ENCODE measurements at places on chromosomes 1 and 21.

GRCh38 chr21:23955135-23955843 lies 1652.0 kb downstream of the MRPL39 start:
- DNase-seq: no peak

- no peak for DNase-seq
Observed at GRCh38 chr1:151995774-151996173, 2.1 kb upstream of the S100A10 start.

DNA sequence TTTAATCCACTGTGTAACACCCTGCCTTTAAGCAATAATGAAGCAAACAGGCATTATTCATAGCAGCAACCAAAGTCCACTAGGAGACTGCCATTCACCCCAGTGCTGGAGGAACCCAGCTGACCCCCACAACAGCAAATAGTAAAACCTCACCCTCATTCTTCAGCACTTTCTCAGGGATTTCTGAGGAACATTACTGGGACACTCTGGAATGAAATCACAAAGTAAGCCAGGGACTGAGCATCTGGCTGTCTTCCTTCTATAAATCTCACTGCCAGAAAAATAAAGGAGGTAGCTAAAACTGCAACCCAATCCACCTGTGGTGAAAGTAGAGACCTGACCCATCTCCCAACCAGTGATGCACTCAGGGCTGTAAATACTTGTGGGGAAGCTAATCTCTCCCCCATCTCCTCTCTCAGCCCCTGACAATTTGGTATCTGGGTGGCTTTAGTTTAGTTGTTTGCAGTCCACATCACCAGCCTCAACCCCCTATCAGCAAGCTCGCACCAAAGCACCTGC lies 47.1 kb downstream of the COL6A1 start:
- no peak for DNase-seq

GRCh38 chr1:173009597-173009996 lies 41.1 kb downstream of the TNFSF18 start:
- peak; percentile 25 for DNase-seq

GRCh38 chr21:44547656-44548331 lies 3.5 kb downstream of the KRTAP10-2 start:
- no peak for DNase-seq

DNA sequence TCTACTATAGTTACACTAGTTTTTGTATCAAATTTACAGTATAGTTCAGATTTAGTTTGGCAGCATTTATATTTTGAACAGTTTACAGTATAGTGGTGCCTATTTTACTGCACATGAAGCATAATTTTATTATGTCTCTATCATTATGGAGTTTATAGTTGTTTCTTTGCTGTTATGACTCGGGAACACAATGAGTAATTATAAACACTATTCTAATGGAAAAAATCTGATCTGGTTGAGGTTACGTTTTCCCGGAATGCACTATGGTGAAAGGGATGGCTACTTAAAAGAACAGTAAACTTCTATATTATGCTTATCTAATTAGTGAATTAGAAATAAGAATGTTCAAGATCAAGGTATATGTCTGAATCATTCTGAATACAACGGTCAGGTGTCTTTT lies 10.6 kb downstream of the LCA5L start:
- DNase-seq: no peak

- DNase-seq: no peak
Observed at GRCh38 chr1:84540759-84541158, 33.5 kb downstream of the CTBS start.

DNA sequence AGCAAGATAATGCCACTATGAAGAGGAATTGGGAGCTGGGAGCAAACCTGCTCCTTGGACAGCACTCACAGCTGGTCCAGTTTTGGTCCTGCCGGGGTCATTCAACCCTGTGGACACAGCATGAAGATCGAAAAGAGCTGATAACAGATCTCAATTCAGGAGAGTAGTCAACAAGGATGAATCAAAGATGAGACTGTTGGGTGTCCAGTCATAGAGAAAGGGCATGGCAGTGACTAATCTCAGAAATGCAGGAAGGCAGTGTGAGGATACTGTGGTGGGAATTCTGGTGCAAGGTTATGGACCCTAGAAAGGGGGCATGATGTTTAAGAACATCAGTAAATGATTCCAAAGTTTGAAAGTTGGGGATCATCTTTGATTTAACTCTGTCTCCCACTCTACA lies 261.4 kb upstream of the ZP4 start:
- no peak for DNase-seq

- DNase-seq: no peak
Observed at GRCh38 chr21:39562791-39563770, 49.7 kb upstream of the B3GALT5 start.

DNA sequence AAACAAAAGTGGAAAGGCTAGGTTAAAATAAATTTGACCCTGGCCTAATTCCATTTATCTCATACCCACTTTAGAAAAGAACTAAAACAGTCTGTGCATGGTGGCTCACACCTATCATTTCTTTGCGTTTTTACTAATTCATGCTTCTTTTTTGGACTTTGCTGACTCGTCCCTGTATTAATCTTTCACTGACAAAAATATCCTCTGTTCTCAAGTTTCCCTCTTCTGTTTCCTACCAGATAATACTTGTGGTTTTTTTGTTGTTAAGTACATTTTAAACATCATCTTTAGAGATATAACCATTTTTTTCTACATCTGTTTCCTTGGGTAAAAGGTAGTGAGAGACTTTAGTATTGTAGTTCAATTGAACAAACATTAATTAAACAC lies 11.5 kb downstream of the CNST start:
- DNase-seq: no peak

- no peak for DNase-seq
Observed at GRCh38 chr1:36517011-36517771, 34.5 kb upstream of the CSF3R start.

DNA sequence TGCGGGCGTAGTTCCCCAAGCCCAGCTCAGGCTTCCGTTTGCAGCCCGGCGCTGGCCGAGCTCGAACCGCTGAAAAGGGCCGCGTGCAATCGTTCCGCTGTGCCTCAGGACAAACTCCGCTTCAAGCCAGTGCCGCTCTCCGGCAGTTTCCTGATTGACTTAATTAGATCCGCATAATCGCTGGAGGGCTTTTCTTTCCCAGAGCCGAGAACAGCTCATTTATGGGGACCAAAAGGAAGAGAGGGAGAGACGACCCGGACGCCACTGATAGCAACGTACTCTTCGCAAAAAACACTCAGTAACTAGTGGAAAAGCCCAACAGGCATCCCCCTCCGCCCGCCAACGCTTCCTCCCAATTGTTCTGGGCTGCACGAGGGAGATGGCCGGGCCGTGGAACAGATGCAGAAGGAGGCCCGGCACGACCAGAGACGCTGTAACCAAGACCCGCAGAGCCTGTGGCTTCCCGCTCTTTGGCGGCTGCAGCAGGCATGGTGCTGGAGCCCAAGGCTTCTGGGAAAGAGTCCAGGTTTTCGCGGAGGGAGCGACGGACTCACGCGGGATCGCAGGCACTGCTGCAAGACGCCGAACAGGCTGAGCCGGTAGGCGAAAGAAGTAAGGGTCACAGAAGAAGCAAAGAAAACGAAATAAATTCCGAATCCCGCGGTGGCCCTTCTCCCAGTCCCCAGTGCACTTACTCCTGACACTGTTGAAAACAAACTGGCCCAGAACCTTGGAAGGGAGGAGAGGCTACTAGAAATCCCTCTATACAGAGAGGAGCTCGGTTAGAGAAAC lies 3.6 kb upstream of the FOXD2 start:
- DNase-seq: peak; percentile 73

DNA sequence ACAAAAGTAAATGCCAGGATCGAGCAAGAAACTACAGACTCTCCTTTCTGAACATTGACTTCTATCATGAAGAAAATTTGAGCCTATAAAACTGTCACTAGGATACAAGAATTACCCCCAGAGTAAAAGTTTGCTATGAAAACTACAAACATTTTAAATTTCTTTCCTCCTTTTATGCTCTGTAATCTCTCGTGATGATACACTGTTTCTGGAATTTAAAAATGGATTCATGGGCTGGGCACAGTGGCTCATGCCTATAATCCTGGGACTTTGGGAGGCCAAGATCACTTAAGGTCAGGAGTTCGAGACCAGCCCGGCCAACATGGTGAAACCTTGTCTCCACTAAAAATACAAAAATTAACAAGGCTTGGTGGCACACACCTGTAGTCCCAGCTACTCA lies 181.3 kb downstream of the ZNF281 start:
- no peak for DNase-seq

- no peak for DNase-seq
Observed at GRCh38 chr1:156923670-156924477, 3.4 kb downstream of the LRRC71 start.

DNA sequence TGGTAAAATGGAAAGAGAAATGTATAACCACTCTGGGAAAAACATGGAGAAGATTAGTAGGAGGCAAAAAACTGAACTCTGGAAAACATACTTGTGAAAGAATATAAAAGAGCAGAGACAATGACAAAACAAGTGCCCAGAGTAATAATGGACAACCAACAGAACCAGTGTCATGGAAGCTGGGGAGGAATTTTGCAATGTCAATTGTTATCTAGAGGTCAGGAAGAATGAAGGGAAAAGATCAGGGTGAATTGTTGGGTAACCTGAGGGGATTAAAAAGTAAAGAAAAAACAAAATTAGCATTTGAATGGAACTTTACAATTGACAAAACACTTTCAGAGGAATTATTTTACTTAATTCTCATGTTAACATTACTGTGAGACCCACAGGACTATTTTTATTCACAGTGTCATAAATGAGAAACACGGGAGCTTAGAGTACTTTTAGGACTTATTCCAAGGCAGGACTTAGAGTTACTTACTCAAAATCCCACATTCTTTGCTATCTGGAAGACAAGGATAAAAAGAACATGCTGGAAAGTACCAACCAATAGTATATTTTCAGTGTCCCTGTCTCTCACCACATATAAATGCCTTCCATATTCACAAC lies 19.5 kb downstream of the JAM2 start:
- DNase-seq: no peak

DNA sequence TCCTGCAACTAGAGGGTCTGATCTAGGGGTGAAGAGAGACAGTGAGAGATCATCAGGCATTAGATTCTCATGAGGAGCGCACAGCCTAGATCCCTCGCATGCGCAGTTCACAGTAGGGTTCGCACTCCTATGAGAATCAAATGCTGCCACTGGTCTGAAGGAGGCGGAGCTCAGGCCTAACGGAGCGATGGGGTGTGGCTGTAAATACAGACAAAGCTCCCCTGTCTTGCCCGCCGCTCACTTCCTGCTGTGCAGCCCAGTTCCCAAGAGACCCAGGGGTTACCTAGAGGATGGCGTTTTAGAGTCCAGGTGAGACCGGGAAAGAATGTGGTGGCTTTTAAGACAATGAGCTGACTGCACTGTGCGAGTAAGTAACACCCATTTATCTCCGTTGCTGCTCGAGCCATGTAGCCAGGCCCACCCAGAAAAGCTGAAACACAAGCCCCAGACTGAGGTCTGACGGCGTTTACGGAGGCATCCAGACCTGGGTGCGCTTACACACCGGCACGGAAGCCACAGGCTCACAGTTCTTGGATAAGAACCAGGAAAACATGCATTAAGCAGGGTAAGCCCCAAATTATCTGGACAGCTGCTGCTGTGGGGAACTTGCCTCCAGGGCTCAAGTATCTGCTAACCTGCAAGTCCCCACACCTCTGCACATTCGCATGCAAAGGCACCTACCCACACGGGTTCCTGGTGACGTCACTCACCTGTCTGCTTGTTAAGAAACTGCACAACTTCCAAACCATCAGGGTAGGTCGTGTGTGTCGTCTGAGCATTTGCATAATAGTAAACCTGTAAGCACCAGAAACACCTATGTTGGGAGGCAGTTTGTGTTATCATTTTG lies 12.5 kb downstream of the TCP10L start:
- DNase-seq: no peak

GRCh38 chr1:30407865-30408580 lies 315.4 kb downstream of the MATN1 start:
- DNase-seq: no peak

DNA sequence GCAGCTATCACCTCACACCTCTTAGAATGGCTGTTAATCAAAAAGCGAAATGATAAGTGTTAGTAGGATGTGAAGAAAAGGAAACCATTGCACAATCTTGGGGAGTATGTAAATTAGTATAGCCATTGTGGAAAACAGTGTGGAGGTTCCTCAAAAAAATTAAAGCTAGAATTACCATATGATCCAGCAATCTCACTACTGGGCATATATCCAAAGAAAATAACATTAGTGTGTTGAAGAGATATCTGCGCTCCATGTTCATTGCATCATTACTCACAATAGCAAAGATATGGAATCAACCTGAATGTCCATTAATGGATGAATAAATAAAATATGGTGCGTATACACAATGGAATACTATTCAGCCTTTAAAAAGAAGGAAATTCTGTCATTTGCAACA lies 68.9 kb downstream of the SNRPE start:
- no peak for DNase-seq

DNA sequence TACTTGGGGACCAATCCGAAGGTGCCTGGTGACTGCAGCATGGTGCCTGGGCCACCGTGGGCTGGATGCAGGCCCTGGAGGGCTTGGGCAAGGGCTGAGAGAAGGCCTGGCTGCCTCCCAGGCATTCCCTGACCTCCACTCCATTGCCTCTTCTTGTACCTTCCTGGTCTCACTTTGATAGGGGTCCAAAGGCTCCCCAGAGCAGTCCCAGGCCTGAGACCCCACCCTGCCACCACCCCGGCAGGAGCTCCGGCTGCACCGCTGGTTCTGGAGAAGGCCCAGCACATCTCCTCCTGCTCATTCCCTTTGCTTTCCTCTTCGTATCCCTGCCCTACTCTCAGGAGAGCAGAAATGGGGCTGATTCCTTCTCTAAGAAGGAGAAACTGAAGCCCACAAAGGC lies 133.3 kb upstream of the IPO9 start:
- DNase-seq: no peak

GRCh38 chr1:37739222-37739621 lies 25.7 kb downstream of the EPHA10 start:
- no peak for DNase-seq

DNA sequence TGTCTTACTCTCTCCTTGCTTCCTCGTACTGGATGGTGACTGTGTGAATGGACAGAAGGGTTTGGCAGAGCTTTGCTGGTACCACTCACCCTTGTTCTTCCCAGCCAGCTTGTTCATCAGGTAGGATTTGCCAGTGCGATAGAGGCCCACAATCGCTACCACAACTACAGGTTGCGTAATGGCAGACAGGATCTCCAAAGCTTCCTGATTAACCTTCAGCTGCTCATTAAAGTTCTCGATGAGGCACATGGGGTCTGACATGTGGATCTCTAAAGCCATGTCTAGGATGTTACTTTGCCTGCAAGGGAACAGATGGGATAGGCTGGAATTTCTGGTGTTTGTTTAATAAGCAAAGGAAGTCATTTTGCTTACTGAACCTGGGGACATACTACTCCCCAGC lies 3.4 kb downstream of the GBP5 start:
- DNase-seq: no peak

GRCh38 chr1:41019353-41019745 lies 2.2 kb downstream of the SLFNL1 start:
- DNase-seq: no peak

DNA sequence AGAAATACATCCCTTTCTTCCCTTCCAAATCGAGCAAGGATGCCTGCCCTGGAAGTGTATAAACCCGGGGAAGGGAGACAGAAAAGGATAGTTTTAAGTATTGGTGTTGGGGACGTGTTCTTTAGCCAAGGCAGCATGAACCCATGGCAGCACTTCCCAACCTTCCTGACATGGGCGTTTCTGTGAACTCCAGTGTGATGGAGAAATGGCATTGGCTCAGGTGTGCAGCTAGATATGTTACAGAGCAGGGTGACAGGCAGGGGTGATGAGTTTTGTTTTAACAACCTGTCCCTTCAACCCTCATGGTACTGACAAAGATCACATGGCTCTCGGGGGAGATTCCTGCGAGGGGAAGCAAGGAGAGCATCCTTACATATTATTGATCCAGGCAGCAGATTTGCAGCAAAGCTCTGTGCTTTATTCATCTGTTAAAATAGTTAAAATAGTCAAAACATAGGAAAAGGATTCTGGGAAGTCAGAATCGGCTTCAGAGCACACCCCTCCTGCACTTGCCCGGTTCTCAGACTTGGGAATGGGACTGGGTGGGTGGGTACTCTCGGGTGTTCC lies 4.0 kb downstream of the MX1 start:
- DNase-seq: no peak

Data from left ventricle myocardium superior (tissue), 1 donor.